ENCODE measurements at places on chromosomes 16 and 17.

GRCh38 chr16:68972013-68972412 is 128.7 kb downstream of the TANGO6 start:
- DNase-seq = no peak

DNA sequence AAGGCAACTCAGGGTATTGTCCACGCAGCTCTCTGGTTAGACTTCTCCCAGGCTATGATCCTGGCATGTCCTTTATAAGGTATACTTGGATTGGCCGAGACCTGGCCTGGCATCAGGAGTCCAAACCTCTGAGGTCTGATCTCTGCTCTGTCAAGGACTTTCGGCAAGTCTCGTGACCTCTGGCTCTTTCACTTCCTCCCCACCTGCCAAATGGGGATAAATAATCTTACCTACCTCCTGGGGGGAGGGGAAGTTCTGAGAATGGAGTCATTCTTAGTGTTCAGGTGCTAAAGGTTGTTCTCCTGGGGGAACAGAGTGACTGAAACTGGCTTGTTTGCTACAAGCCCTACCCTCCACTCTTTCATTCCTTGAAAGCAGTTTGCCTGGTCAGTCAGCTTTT is 7.6 kb downstream of the ATXN1L start:
- no peak for DNase-seq

GRCh38 chr16:69595127-69596036 is 29.6 kb downstream of the NFAT5 start:
- no peak for DNase-seq

DNA sequence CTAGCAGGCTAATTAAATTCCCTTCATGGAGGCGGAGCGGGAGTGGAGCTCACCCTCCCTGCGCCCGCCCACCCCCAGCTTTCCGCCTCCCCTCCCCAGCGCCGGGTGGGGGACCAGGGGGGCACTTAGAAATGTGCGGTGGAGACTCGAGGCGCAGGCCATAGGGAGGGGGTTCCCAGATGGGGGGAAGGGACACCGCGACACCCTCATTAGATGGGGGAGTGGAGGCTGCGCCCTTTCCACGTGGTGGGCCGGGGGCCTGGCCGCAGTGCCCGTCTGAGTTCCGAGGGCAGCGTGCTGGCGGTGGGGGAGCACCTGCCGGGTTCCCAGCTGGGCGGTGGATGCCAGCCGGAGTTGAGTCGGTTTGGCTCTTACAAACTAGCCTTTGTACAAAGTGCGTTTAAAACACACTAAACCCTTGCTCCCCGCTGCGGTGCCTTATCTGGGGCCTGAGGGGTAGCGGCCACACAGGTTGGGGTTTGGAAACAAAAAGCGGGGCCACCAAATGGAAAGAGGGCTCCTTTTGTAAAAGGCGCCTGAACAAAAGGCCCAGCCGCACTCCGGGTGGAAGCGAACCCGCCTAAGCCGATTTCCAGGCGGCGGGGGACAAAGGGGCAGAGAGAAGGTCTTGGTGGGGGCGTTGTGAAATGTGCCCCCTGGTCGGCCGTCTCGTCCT is 1.4 kb downstream of the GSE1 start:
- no peak for DNase-seq

- no peak for DNase-seq
Measured at GRCh38 chr17:81870131-81870980, 781 bp downstream of the ARHGDIA start.
